Gastroesophageal sphincter (tissue), 4 donors: ENCODE measurements at places on chromosomes 2 and 18. TPM values are rescaled to one million over a fixed set of nuclear protein-coding genes. Genes with fewer than 3 reads are reported as not detected.

DNA sequence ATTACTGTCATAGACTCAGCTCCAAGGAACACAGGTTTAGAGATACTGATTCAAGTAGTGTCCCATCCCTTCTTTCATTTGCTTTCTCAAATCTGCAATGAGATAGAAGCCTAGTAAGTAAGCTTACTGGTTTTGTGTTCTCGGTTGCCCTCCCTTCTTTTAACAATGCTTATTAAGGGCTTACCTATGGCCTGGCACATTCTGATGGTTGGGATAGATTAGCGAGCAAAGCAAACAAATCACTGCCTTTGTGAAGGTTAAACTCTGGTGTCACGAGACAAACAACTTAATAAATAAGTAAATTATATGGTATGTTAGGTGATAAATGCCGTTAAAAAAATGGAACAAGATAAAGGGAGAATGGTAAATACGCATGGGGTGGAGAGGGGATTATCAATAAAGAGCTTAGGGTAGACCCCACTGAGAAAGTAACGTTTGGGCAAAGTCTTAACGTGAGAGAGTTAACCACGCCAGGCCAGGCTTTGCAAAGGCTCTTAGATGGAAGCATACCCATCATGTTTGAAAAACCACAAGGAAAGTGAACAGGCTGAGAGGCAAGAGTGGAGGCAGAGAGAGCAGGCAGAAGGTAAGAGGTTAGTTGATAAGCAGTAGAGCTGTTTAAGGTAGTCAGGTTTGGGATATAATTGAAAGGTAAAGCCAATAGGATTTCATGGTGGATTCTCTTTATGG is 31.0 kb downstream of the EIF2AK3 start:
- peaks cover 22% of the 10 kb centered on the region for H3K36me3 ChIP-seq
- H3K27me3 ChIP-seq = no peaks in the 10 kb centered on the region
- peaks cover 20% of the 10 kb centered on the region for H3K4me1 ChIP-seq

- no peak overlapping the region for H3K27ac ChIP-seq
- no peaks in the 10 kb centered on the region for H3K27me3 ChIP-seq
- no peak overlapping the region for H3K4me3 ChIP-seq
Measured at GRCh38 chr18:47448956-47449355, 197.5 kb upstream of the SKOR2 start.

DNA sequence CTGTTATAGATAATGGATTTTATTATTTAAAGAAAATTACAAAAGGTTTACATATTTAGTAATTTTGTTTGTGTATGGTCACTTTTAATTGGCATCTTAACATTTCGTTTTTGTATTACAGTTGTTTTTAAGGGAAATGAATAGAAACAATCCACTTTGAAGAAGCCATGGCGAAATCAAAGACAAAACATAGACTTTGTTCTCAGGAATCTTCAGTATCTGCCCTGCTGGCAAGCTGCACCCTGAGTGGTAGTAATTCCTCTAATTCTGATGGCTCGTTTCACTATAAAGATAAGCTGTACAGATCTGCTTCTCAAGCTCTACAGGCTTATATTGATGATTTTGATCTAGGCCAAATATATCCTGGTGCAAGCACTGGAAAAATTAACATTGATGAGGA is 2.7 kb downstream of the C18orf54 start:
- no peaks in the 10 kb centered on the region for H3K4me1 ChIP-seq
- no peak overlapping the region for H3K27ac ChIP-seq
- no peak overlapping the region for H3K4me3 ChIP-seq
- no peaks in the 10 kb centered on the region for H3K36me3 ChIP-seq

- no peaks in the 10 kb centered on the region for H3K4me1 ChIP-seq
- H3K27me3 ChIP-seq = no peaks in the 10 kb centered on the region
- H3K27ac ChIP-seq = no peak overlapping the region
Measured at GRCh38 chr18:13483316-13484270, 242.8 kb downstream of the FAM210A start.

DNA sequence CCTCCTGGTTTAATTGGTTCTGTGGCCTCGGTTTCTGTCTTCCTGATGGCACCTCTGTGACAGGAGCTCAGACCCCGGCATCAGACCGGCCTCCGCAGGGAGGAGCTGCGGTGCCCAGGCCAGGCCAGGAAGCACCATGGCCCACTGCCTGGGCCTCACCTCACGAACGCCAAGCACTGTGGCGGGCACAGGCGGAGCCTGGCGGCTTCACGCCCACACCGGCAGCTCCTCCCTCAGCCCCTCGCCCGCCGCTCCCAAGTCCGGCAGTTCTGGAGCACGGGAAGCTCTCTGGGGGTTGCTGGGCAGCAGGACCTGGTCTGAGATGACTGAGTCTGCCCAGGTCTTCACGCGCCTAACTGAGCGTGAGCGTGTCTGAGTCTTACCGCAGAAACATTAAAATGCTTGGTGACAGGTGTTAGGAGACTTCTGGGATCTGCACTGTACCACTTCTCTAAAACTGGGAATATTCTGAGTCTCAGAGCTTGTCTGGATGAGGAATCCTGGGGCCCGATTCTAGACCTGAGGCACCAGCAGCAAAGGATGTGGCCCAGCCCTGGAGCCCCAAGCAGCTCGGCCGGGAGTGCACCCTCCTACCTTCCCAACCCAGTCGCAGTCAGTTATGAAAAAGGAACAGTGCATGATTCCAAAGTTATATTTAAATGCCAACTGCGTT is 21.9 kb downstream of the RTP5 start:
- H3K4me3 ChIP-seq = no peak overlapping the region
- H3K27me3 ChIP-seq = no peaks in the 10 kb centered on the region
- H3K27ac ChIP-seq = no peak overlapping the region
- no peak for ATAC-seq
- peaks cover 4% of the 10 kb centered on the region for H3K4me1 ChIP-seq
- H3K36me3 ChIP-seq = no peaks in the 10 kb centered on the region

DNA sequence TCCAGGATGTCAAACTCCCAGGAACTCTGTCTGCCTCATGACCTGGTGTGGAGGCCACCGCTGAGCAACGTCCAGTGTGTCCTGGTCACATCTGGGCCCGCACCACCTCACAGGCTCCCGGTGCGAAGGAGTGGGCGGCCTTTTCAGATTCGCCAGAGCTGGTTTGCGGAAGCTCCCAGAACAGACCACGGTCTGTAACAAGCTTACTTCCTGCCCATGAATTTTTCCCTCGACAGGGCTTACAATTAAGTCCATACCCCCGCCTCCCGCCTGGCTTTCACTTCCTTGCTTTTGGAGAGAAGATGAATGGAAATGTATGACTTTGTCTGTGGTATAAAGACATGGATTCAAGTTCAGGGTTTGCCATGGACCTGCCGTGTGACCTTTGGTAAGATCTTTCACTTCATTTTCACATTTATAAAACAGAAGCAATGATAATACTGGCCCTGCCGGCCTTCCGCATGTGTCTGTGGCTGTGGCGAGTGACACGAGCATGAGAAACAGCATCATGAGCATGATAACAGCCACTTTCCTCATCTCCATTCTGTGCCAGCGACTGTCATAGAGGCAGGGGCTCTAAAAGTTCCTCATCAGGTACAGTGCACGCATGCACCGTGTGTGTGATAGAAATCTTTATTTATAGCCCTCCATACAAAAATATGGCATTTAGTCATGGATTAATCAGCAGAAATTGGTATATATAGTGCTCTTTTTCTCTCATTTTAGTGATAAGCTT is 31.0 kb upstream of the KCNF1 start:
- no peaks in the 10 kb centered on the region for H3K27me3 ChIP-seq
- H3K4me1 ChIP-seq = no peaks in the 10 kb centered on the region
- no peak overlapping the region for H3K4me3 ChIP-seq
- no peaks in the 10 kb centered on the region for H3K36me3 ChIP-seq
- no peak for ATAC-seq

- no peaks in the 10 kb centered on the region for H3K36me3 ChIP-seq
- peaks cover 19% of the 10 kb centered on the region for H3K4me1 ChIP-seq
- no peak overlapping the region for H3K27ac ChIP-seq
- no peak for ATAC-seq
- no peak overlapping the region for H3K4me3 ChIP-seq
Measured at GRCh38 chr2:181308766-181309515, 148.2 kb upstream of the ITGA4 start.

DNA sequence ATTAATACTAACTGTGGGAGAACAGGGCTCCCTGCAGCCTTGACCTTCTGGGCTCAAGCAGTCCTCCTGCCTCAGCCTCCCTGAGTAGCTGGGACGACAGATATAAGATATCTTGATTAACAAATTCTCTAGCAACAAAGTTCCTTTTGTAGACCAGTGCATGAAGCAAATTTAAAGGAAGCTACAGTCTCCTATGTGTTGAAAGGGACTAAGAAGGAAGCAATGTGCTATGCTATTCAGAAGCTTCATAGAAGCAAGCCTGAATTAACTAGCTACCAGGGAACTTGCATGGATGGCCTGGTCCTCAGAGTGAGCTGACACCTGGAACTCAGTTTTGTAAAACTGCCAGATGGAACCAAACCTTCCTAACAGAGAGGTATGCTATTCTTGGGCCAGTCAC is 33.2 kb downstream of the RAPH1 start:
- H3K4me1 ChIP-seq = peaks cover 11% of the 10 kb centered on the region
- no peaks in the 10 kb centered on the region for H3K36me3 ChIP-seq
- H3K27ac ChIP-seq = no peak overlapping the region
- no peak overlapping the region for H3K4me3 ChIP-seq
- no peaks in the 10 kb centered on the region for H3K27me3 ChIP-seq

DNA sequence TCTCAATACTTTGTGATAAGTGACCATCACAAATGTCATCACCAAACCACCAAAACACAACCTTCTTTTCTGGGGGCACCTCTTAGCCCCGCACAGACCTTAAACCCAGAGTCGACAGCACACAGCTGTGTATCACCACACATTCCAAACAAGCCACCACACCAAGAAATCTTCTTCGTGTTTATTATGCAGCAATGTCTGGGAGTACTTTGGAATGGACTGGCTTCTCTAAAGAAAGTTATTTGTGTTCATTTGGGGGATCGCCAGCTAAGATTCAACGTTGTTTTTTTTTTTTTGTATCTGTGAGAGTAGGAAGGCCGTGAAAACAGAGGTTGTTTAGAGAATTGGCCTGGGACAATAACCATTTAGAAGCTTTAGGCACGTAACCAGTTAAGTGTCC is 1.1 kb upstream of the MTA3 start:
- H3K36me3 ChIP-seq = no peaks in the 10 kb centered on the region
- no peak for ATAC-seq
- H3K27ac ChIP-seq = peak overlapping the region; percentile 97
- H3K27me3 ChIP-seq = no peaks in the 10 kb centered on the region

- peak overlapping the region; percentile 11 for H3K4me3 ChIP-seq
- H3K27ac ChIP-seq = no peak overlapping the region
- H3K27me3 ChIP-seq = no peaks in the 10 kb centered on the region
- H3K4me1 ChIP-seq = peaks cover 22% of the 10 kb centered on the region
- peak; percentile 54 for ATAC-seq
- no peaks in the 10 kb centered on the region for H3K36me3 ChIP-seq
Measured at GRCh38 chr2:127024769-127025358, 82.1 kb downstream of the BIN1 start.

- no peaks in the 10 kb centered on the region for H3K36me3 ChIP-seq
- H3K4me1 ChIP-seq = no peaks in the 10 kb centered on the region
- ATAC-seq = no peak
- no peak overlapping the region for H3K4me3 ChIP-seq
- H3K27me3 ChIP-seq = no peaks in the 10 kb centered on the region
- H3K27ac ChIP-seq = no peak overlapping the region
Measured at GRCh38 chr2:29487967-29488555, 372.8 kb downstream of the CLIP4 start.

DNA sequence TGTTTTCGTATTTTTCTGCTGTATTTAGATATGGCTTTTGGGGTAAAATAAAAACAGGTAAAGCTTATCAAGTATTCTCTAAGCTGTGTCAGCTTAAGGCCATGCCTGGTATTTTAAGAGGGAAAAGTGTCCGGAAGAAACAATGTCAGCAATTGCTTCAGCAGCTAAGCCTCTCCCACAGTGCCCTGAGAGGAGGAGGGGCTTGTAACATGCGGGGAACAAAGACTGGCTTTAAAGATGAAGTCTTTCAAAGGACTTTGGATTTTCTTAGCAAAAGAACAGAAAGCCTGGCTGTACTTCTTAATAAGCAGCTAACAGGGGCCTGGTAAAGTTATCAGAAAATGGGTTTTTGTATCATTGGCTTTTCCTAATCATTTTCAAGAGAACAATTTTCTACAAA is 102.8 kb downstream of the PXDN start:
- H3K36me3 ChIP-seq = peaks cover 73% of the 10 kb centered on the region
- no peak overlapping the region for H3K4me3 ChIP-seq
- H3K4me1 ChIP-seq = no peaks in the 10 kb centered on the region
- ATAC-seq = no peak
- H3K27me3 ChIP-seq = no peaks in the 10 kb centered on the region

DNA sequence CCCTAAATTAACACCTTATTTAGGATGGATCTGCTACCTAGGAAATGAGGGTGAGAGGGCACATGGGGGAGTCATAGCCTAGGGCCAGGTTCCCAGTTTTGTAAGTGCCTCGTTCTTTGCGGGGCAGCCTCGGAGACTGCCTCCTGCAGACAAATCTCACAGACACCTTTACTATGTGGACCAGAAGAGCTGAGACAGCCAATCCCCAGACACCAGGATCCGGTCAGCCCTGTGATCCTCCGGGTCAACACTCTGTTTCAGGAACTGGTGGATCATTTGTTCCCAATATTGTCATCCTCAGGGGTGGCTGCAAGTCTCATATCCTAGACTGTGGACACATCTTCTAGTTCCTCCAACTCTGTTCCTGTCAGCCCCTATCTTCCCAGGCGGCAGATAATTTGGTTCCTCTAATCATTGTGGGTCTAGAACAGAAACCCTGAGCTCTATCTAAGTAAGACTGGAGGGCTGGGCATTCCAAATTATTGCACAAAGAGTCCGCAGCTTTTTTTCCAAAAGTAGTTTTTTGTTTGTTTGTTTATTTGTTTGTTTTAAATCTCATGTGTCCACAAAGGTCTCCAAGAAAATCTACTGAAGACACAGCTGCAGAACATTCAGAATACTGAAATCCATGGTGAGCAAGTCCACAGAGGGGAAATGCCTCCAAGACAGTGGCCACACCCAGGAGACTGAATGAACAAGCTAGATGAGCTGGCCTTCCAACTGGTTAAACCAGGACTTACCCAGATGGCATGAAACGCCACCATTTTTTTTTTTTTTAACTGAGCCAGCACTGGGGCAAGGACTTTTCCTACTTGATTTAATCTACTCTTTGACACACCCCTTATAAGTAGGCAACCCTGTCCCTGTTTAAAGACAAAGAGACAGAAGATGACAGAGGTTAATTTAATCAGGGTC is 6.2 kb upstream of the GDF7 start:
- no peak overlapping the region for H3K27ac ChIP-seq
- H3K4me3 ChIP-seq = no peak overlapping the region
- H3K27me3 ChIP-seq = peaks cover 48% of the 10 kb centered on the region
- H3K4me1 ChIP-seq = peaks cover 33% of the 10 kb centered on the region
- ATAC-seq = no peak

GRCh38 chr2:68888038-68888704 is 17.0 kb upstream of the BMP10 start:
- no peak overlapping the region for H3K27ac ChIP-seq
- H3K27me3 ChIP-seq = no peaks in the 10 kb centered on the region
- H3K36me3 ChIP-seq = no peaks in the 10 kb centered on the region
- H3K4me1 ChIP-seq = no peaks in the 10 kb centered on the region

GRCh38 chr2:218859556-218859987 is at the start of gene WNT6:
TSS of gene WNT6 (plus strand) at chr2:218859805. CDS start at chr2:218860038, 233 bp downstream.
- peak; percentile 48 for ATAC-seq
- peaks cover 99% of the 10 kb centered on the region for H3K27me3 ChIP-seq
- peak within 1 kb of the TSS; percentile 29 for H3K27ac ChIP-seq
- no peak within 1 kb of the TSS for H3K4me3 ChIP-seq
- H3K36me3 ChIP-seq = no peaks in the 10 kb centered on the region
- H3K4me1 ChIP-seq = peaks cover 15% of the 10 kb centered on the region

Gene CRYGC
- not detected for total RNA-seq

Gene ABHD1
- not detected for total RNA-seq

Gene FKBP7
- 17.4 TPM for total RNA-seq

Gene PARD3B
- total RNA-seq = 29.6 TPM

Gene NT5C1B
- not detected for total RNA-seq

Gene RFX8
- total RNA-seq = not detected

Gene CASP10
- total RNA-seq = 5.9 TPM

Gene COLEC12
- total RNA-seq = 40.0 TPM
